Left cardiac atrium (tissue), 4 donors: ENCODE measurements at places on chromosomes 2 and 18.

- no peak for DNase-seq
Observed at GRCh38 chr2:139045524-139045923, 265.3 kb upstream of the NXPH2 start.

DNA sequence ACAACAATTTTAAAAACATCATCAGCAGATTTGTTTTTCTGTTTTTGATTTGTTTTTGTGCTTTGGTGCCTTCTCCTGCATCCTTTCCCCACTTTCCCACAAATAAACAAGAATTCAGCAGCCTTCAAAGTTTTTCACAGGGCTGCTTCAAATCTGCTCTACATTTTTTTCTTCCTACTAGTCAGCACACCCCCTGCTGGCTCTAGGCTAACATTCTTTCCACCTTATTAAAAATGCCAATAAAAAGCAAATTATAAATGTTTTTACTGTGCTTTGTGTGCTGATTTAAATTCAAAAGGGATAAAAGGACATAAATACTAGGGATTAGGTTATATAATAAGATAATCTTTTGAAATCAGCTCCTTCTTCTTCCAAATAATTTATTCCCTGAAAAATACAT is 6.2 kb upstream of the CNTNAP5 start:
- DNase-seq = no peak

- DNase-seq = no peak
Observed at GRCh38 chr2:52611759-52612158, 1155.8 kb upstream of the CHAC2 start.

DNA sequence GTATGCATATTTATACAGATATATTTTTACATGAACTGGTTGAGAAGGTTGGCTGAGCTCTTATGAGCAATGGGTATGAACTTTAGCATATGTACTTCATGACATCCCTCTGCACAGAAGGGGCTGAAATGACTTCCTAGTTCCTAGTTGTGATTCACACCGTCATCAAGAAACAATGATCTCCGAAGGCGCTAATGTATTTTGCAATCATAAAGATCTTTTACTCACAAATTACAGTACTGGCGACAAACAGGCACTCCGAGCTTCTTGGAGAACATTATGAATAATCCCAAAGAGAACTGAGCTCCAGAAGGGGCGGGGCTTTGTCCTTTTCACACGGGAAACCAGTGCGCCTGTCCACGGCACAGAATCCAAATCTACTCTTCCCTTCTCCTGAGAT is 18.1 kb downstream of the BCL2 start:
- no peak for DNase-seq

DNA sequence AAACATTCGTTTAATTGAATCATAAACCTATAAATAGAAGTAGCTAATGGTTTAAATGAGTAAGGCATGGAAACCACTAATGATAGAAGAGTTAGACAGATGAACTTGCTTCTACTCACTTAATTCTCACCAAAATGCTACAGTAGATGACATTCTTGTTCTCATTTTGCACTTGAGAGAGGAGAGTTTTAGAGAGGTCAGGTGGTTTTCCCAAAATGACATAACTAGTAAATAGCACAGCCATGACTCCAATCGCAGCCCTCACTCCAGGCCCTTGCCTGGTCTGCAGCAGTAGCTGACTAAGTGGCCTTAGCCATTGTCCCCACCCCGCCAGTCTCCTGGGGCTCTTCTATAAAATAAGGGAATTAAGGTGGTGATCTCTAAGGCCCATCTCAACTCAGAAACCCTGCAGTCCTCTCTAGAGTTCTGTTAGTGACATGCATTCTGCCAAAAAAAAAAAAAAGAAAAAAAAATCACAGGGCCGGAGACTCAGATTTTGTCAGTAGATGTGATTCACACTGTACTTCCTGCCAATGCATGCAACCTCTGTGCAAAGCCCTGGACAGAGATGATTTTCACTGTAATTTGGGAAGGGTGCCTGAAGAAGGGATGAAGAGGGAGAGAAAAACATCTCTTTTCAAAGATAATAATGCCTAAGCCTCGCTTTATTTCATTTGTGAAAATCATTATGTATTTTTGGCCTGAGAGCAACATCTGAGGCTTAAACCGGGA is 221.8 kb downstream of the ANAPC1 start:
- no peak for DNase-seq
